Lung microvascular endothelial cell (primary cell): ENCODE measurements at places on chromosomes 1 and 21. TPM values are rescaled to one million over a fixed set of nuclear protein-coding genes. Genes with fewer than 3 reads are reported as not detected.

GRCh38 chr1:206510371-206510770 lies 3.0 kb downstream of the RASSF5 start:
- DNase-seq, result no peak

DNA sequence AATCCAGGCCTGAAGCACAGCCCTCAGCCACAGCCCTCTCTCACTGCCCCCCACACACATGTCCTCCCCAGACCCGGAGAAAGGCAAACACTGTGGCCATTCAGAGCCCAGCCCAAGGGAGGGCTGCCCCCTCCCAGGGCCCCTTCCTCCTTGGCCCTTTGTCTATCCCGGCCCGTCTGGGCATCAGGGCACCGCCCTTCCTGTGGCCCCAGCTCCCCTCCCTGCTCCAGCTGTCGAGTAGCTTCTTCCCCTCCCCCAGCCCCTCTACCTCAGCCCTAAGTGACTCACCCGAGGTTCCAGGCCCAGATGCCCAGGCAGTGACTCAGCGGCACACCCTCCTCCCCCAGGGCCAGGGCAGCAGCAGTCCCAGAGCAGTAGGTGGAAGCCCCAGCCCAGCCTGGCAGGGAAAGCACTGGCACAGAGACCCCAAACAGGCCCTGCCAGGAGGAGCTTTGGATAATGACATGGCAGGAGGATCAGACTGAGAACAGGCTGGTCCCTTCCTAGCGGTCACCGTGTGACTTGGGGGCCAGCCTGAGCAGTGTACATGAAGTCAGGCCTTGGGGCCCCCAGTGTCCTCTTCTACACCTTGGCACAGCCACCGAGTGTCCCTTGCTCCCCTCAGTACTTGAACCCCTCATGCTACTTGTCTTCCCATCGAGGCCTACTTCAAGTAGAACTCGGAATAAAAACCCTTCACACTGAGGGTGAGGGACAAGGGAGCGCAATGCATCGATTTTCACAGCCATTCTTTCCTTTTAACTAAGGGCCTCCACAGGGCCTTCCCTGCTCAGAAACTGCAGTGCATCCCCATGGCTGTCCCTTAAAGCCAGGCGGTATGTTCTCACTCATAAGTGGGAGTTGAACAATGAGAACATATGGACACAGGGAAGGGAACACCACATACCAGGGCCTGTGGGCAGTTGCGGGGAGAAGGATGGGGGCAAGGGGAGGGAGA lies 1.0 kb upstream of the S100A2 start:
- DNase-seq, result peak; percentile 98

DNA sequence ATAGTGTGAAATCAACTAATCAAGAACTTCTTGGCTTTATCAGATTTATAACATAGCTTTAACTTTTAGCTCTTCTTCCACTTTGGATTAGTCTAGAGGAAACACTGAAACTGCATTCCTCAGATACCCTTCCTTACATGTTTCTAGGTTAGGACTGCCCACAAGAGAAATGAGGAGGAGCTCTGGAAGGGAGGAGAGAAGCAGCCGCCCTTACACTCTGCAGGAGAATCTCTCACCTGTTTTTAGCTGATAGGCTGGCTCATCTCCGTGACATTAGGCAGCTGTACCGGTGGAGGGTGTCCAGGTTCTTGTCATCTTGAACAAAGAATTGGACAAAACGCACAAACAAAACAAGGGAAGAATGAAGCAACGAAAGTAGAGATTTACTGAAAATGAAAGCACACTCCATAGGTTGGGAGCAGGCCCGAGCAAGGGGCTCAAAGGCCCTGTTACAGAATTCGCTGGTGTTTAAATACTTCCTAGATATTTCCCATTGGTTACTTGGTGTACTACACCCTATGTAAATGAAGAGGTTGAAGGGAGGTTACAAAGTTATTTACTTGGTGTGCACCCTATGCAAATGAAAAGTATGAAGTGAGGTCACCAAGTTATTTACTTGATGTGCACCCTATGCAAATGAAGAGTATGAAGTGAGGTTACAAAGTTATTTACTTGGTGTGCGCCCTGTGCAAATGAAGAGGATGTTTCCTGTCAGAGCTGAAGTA lies 524.9 kb upstream of the CHRM3 start:
- no peak for DNase-seq

DNA sequence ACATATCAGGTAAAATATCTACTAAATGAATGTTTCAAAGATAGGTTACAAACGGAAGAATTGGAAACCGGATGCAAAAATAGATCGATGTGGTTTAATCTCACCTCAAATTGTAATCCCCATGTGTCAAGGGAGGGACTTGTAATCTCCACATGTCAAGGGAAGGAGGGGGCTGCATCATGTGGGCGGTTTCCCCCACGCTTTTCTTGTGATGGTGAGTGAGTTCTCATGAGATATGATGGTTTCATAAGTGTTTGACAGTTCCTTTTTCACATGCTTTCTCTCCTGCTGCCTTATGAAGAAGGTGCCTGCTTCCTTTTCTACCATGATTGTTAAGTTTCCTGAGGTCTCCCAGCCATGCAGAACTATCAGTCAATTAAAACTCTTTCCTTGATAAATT lies 408.7 kb upstream of the TMPRSS15 start:
- no peak for DNase-seq

- no peak for DNase-seq
Measured at GRCh38 chr1:10696977-10697376, 99.5 kb downstream of the CASZ1 start.

GRCh38 chr1:66752671-66753371 lies 562 bp downstream of the DYNLT5 start:
- DNase-seq, result no peak

DNA sequence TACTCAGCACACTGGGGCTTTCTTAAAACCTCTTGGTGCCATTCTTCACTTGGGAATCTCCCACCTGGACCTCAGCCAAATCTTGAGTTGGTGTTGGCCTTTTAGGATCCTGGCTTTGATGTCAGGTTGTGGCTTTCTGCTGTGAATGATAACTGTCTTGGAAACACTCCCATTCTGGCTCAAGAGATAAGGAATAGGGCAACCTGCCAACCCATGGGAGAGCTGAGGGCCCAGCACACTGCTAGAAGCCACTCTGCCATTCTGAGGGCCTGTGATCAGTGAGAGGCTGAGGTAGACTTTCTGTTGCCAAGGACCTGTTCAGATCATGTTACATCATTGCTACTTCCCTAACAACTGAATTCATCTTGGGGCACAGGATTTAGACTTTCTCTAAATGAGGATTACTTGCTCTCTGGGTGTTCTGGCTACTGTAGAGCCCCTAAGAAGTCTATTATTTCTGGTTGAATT lies 45.8 kb downstream of the TTC39A start:
- DNase-seq, result peak; percentile 63

DNA sequence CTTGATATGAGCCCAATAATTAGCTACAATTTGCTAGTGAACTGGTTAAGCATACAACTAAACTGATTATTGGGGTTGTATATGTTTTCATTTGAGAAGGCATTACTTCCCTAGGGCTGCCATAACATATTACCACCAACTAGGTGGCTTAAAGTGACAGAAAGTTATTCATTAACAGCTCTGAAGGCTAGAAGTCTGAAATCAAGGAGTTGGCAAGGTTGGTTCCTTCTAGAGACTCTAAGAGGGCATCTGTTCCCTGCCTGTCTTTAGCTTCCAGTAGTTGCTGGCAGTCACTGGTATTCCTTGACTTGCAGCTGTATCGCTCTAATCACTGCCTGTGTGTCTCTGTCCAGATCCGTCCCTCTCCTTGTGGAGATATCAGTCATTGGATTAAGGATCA lies 86.3 kb downstream of the LHX9 start:
- DNase-seq, result no peak

- no peak for DNase-seq
Measured at GRCh38 chr21:31766899-31767298, 35.0 kb upstream of the SCAF4 start.

DNA sequence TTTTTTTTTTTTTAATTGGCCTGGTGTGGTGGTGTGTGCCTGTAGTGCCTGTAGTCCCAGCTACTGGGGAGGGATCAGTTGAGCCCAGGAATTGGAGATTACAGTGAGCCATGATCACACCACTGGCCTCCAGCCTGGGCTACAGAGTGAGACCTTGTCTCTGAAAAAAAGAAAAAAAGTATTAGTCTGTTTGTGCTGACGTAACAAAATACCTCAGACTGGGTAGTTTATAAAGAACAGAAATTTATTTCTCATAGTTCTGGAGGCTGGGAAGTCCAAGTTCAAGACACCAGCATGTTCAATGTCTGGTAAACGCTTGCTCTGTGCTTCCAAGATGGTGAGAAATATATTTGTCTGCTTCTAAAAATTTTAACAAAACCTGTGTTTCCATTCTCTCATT lies 25.8 kb downstream of the TRAF5 start:
- DNase-seq, result no peak

- DNase-seq, result no peak
Measured at GRCh38 chr1:211975152-211975941, 60.0 kb downstream of the INTS7 start.

Gene GUCA2B
- total RNA-seq, result not detected in 2 replicates

Gene S100A7
- total RNA-seq, result not detected in 2 replicates

Gene C4BPB
- total RNA-seq, result not detected in 2 replicates

Gene MEX3A
- 3.4 and 4.8 TPM in 2 replicates for total RNA-seq

Gene FCER1A
- total RNA-seq, result not detected in 2 replicates

Gene SLC50A1
- 36.9 and 41.8 TPM in 2 replicates for total RNA-seq

Gene CYP4A22
- total RNA-seq, result not detected in 2 replicates

Gene SLC1A7
- not detected in 2 replicates for total RNA-seq

Gene CMPK1
- total RNA-seq, result 71.0 and 80.2 TPM in 2 replicates

Gene ARHGEF16
- total RNA-seq, result 0.20 and 0.44 TPM in 2 replicates

Gene ERICH3
- total RNA-seq, result not detected in 2 replicates
